Fibroblast of mammary gland (primary cell): ENCODE measurements at places on chromosomes 6 and 20.

GRCh38 chr20:63434599-63435378, 37.7 kb downstream of the KCNQ2 start:
- peak; percentile 67 for DNase-seq

DNA sequence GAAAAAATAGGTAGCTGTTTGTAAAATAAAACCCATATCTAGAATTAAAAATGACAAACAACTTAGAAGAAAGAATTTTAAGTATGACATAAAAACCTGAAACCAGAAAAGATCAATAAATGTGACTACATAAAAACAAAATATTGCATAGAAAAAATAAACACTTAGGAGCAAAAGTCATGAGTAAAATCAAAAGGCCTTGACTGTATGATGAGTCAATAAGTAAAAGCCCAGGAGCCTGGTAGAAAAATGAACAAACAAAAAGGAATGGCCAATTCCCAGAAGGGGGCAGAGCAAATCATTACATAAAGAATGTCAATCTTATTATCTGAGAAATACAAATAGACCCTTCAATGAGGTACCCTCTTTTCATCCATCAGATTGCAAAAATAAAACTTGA, 20.7 kb upstream of the ENPP1 start:
- DNase-seq, result peak; percentile 59

DNA sequence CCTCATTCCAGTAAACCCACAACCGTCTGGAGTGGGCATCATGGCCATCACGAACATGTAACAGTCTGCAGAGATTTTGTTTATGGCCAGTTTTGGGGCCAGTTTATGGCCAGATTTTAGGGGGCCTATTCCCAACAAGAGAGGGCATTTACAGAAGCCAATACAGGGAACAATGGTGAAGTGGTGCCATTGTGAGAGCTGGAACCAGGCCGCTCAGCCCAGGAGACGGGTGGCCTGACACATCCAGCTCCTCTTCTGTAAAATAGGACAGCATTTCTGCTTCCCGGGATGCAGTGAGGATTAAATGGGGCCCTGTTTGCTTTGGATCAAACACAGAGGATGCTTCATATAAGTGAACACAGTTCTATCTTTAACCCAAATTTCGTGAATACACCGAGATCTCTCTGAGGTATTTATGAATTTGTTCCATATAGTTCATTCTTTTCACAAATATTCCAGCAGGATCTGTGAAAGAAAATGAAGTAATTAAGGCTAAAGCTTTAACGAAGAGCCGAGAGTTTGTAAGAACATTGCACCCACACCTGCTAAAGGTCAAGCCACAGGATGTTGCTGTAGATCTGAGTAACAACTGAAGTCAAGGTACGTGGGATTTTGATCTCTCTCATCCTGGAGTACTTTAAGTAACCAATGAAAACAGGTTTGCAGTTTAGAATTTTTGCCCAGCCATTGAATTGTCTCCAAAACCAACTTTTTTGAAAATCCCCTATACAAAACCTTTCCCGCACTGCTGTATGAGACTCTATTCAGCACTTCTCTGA, 14.5 kb upstream of the SIRPG start:
- no peak for DNase-seq

DNA sequence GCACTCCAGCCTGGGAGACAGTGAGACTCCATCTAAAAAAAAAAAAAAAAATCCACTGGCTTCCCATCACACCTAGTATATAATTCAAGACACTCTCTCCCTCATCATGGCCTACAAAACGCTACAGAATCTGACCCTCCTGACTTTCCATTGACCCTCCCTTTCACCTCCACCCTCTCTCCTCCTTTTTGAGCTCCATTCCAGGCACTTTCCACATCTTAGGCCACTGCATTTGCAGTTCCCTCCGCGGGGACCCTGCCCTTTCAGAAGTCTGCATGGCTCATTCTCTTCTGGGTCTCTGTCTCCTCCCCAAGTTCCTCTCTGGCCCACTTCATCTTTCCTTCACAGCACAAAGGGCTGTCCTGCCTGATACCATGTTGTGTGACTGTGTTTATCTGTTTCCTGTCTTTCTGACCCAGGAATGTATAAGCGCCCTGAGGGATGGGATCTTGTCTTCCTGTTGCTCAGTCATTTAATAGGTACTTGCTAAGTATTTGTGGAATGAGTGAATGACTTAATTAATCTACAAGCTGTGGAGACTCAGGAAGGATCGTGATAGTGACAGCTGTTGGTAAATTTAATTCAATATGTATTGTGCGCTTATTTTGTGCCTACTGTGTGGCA, 35.2 kb downstream of the NCR2 start:
- no peak for DNase-seq

GRCh38 chr20:14778875-14779274, 441.5 kb upstream of the FLRT3 start:
- DNase-seq, result no peak

GRCh38 chr6:92822222-92822621, 597.1 kb downstream of the EPHA7 start:
- DNase-seq, result no peak

GRCh38 chr6:34468378-34468892, 2.6 kb downstream of the PACSIN1 start:
- no peak for DNase-seq

DNA sequence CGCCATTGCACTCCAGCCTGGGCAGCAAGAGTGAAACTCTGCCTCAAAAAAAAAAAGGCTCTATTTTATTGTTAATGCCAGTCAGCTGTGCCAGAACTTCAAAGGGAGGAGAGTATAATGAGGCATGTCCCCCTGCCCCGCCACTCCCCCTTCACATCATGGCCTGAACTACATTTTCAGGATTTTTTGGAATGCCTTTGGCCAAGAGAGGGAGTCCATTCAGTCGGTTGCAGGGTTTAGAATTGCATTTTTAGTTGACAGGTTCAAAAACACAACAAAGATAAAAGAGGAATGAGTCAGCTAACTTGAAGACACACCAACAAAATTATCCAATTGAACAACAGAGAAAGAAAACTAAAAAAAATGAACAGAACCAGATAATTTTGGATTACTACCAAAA, 59.1 kb downstream of the CEP43 start:
- DNase-seq, result peak; percentile 10

DNA sequence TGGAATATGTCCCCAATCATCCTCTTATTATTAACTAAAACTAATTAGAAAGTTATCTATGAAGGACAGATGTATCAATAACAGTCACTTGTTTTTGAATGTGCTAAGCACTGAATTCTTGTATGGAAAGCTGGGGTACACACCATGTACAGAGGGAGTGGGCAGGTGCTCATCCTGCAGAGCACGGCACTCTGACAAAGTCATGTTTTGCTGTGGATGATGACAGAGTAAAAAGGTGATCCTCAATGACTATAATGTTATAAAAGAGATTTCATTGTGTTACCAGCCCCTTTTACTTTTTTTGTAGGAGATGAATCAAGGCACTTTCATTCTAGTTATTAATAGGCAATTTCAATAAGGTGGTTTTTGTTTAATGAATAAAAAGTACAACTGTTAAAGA, 51.4 kb upstream of the MCM9 start:
- no peak for DNase-seq

GRCh38 chr6:160739955-160740354, 37.9 kb downstream of the PLG start:
- DNase-seq, result no peak

GRCh38 chr6:37524025-37524969, 24.6 kb upstream of the CCDC167 start:
- peak; percentile 27 for DNase-seq

GRCh38 chr6:122790028-122790422, 967 bp downstream of the SMPDL3A start:
- no peak for DNase-seq

DNA sequence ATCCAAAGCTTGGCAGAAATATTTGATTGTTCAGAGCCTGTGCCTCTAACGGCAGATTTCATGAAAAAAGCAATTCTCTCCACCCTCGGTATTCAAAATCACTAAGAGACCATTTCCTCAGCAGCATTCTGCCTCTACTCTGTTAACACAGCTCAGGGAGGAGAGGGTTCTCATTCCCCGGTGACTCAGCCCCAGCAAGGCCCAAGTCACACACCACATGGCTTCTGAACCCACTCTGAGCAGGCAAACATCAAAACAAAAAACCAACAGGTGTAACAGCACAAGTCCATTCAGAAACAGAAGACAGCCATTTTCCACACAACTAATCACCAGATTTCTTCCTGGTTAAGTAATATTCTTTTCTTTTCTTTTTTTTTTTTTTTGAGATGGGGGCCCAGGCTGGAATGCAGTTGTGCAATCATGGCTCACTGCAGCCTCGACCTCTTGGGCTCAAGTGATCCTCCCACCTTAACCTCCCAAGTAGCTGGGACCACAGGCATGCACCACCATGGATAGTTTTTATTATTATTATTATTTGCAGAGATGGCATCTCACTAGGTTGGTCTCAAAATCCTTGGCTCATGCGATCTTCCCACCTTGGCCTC, 55.4 kb downstream of the GFOD1 start:
- DNase-seq, result peak; percentile 33

GRCh38 chr6:144343701-144344428, 58.7 kb downstream of the UTRN start:
- DNase-seq, result no peak

DNA sequence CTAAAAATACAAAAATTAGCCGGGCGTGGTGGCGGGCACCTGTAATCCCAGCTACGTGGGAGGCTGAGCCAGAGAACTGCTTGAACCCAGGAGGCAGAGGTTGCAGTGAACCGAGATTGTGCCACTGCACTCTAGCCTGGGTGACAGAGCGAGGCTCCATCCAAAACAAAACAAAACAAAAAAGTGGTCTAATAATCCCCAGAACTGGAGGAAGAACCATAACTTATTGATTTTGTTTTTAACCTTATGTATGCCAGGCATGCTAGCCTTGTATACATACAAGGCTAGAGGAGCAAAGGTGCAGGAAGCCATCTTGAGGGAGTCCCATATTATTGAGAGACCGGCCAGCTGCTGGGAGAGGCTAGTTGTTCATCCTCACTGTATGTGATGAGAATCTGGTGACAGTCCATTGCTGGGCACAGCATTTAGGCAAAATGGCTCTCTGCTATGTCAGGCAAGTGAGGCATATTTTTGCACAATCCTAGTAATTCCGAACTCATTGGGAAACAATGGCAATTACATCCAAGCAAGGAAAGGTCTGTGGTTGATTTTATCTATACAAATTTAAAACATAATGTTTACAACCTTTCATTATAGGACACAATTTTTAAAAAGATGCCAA, 18.0 kb downstream of the HFE start:
- no peak for DNase-seq

- no peak for DNase-seq
Observed at GRCh38 chr6:155004017-155004416, 8.9 kb downstream of the TIAM2 start.

- DNase-seq, result no peak
Observed at GRCh38 chr6:5292154-5292553, 30.8 kb downstream of the FARS2 start.

DNA sequence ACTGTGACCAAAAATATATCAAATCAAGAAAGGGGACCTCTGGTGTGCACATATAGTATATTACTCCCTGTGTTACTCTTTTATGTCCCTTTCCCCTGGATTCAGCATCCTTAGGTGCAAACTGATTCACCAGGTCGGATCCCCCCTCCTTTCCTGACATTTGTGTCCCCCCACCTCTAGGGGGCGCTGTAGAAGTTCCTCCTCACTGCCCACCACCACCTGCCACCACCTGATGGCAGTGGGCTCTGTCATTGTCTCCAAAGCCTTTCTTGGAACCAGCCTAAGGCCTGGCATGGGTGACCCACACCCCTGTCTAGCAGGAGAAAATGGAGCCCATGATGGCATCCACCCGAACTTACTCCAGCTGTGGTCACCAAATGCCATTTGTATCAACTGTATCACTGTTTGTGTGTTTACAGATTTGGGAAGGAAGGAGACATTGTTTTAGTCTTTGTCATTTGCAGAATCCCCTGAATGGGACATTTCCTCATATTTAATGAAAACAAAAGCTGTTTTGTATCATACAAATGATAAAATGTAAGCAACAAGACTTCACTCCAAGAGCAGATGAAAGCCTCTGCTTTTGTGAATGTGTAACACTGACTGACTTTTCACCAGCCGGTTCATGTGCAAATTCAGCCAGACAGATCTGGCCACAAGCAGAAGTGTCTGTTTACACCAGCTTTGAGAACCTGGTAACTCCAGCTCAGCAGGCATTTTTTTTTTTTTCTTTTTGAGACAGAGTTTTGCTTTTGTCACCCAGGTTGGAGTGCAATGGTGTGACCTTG, 66.2 kb downstream of the ARMC2 start:
- peak; percentile 10 for DNase-seq

DNA sequence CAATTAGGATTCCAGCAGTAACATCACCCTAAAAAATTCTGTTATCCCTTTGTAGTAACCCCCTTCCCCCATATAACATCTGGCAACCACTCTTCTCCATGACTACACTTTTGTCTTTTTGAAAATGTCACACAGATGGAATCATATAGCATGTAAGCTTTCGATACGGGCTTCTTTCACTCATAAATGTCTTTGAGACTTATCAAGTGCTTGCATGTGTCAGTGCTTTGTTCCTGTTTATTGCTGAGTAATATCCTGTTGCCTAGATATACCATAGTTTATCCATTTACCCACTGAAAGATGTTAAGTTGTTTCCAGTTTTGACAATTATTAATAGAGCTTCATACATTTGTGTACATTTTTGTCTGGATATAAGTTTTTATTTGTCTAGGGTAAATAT, 10.4 kb upstream of the SNPH start:
- no peak for DNase-seq

- DNase-seq, result peak; percentile 12
Observed at GRCh38 chr6:55836481-55836880, 38.9 kb downstream of the BMP5 start.

DNA sequence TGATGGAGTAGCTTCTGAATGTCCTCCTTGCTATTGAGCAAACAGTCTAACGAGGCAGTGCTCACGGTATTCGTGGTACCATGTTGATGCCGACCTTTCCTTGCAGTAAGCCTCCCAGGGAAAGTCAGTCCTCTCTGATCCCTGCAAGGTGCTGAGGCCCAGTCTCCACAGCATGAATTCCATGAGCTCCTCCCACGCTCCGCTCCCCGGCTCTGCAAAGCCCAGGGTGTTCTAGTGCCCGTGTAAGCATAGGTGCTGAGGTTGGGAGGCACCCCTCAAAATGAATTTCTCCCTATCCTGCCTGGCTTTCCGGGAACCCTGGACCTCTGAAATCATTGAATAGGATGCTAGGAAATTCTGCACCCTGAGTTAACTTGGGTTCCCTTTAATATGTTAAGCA, 251.0 kb downstream of the TAF4 start:
- no peak for DNase-seq

GRCh38 chr6:115945812-115946211, 114.9 kb downstream of the FRK start:
- peak; percentile 6 for DNase-seq

GRCh38 chr6:92945799-92946198, 473.6 kb downstream of the EPHA7 start:
- DNase-seq, result no peak

GRCh38 chr20:34124469-34125249, 12.6 kb upstream of the EIF2S2 start:
- DNase-seq, result no peak

- peak; percentile 98 for DNase-seq
Observed at GRCh38 chr20:22795871-22796270, 211.5 kb upstream of the FOXA2 start.

DNA sequence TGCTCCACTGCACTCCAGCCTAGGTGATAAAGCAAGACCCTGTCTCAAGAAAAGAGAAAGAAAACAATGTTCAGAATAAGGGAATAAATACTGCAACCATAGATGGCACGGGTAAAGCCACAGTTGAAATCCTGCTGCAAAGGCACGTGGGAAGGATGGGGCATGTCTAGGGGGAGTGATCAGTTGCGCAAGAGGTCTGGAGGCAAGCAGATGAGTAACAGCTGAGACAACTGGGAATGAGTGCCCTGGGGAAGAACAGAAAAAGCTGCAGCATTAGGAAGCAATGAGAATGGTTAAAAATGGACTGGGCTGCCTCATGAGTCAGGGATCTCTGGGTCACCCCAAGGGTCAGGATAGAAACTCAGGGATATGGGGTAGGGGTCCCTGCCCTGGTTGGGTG, 96.3 kb downstream of the GMPR start:
- peak; percentile 97 for DNase-seq
